ENCODE measurements at places on chromosomes 3 and 15.

GRCh38 chr3:64456674-64457073 is 231.1 kb downstream of the ADAMTS9 start:
- DNase-seq = no peak

GRCh38 chr15:90001683-90002427 is 731 bp downstream of the ZNF710 start:
- peak; percentile 48 for DNase-seq

- DNase-seq = peak; percentile 14
Measured at GRCh38 chr3:45055032-45055410, 28.9 kb downstream of the CLEC3B start.

- DNase-seq = no peak
Measured at GRCh38 chr3:96449803-96450202, 364.6 kb upstream of the EPHA6 start.

DNA sequence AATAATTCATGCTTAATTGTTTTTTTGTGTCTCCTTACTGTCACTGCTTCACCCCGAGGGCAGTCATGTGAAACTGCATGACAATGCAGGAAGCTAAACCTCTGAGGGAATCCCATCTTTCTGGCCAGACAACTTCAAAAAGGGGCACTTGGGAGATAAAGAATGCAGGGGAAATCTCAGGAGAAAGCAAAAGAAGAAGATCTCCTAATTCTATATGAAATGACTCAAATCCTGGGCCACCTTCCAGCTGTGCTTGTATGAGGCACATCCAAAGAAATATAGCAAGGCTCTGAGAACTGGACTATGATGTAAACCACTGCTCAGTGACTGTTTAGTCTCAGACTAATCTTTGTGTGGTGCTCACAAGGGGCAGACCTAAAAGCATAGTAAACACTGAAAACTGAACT is 22.6 kb upstream of the UMPS start:
- no peak for DNase-seq
